ENCODE measurements at places on chromosomes 5 and 9. TPM values are rescaled to one million over a fixed set of nuclear protein-coding genes. Genes with fewer than 3 reads are reported as not detected.

- DNase-seq: no peak
Measured at GRCh38 chr9:87040410-87041009, 93.2 kb upstream of the GAS1 start.

The ADGRV1 gene
- 134 TPM for total RNA-seq

GRCh38 chr5:68420476-68421344 is 205.2 kb downstream of the PIK3R1 start:
- peak; percentile 68 for DNase-seq

DNA sequence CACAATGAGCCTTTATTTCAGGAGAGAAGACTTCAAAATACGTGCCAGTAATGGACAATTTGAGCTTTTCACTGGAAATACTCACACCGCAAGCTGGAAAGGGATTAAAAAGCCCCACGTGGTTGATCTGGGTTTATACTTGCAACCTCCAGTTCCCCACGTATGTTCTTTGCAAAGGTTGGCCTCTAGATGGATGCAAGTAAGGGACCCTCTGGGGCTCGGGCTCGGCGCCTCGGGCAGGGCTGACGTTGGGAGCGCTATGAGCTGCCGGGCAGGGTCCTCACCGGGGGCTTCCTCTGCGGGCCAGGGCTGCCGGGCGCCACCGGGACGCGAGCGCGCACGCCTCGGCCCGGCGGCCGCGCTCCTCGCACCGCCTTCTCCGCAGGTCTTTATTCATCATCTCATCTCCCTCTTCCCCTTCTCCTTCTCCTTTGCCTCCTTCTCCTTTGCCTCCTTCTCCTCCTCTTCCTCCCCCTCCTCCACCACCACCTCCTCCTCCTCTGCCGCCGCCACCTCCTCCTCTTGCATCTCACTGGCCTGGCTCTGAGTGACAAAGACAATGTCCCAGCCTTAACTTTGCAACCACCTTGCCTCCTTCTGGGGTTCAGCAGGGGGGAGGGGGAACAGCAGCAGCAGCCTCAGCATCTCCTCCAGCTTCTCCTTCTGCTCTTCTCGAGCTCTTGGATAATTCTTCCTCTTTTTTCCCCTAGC is 701 bp upstream of the ZNF462 start:
- DNase-seq: peak; percentile 65

DNA sequence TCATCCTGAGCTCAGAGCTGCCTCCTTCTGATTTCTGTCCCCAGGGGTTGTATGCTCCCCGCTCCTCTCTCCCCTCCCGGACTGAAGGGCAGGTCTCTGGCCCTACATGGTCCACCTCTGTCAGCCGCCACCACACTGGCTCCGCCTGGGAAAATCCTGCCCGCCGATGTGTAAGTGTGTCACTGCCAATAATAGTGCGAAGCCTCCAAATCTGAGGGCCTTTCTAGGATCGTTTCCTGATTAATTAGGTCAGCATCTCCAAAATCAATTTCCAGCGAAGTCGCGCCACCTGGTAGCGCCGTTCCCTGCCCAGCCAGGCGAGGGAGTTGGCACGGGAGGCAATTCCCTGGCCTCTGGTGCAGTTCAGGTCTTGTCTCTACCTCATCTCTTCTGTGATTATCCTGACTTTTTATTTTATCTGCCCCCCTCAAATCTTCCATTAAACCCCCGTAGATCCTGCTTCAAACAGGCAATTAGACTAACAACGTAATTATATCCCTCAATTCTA is 73.5 kb downstream of the ZNF618 start:
- DNase-seq: no peak

GRCh38 chr5:72511774-72512592 is 4.8 kb upstream of the ZNF366 start:
- no peak for DNase-seq

DNA sequence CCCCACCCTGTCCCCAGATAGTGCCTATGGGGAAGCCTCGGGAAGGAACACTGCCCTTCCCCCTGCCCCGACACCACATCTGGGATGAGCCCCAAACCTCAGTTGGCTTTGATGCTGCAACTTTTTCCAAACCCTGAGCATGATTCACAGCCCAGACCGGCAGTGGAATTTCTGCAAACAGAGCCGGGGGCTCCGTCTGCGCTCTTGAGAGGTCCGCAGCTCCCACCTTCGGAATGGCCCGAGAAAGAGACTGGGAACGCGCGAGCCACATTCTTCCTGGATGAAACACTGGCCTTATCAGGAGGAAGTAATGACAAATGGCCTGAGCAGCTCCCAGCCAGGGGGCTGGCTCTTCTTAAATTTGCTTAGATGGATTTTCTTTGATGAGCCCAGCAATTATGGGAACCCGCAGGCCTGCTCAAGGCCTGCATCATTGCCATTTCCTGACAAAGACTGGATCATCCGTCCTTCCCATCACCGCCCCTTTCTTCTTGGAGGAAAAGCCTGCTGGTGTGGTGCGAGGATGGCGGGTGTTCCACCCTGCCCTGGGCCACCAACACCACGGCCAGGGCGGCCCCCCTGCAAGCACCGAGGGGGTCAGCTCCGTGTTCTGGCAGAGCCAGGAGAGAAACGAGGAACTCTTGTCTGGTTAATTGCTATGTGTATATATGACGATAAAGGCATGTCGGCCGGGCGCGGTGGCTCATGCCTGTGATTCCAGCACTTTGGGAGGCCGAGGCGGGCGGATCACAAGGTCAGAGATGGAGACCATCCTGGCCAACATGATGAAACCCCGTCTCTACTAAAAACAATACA is 38.8 kb upstream of the COL5A1 start:
- peak; percentile 17 for DNase-seq
